ENCODE measurements at places on chromosomes 13 and 19.

- DNase-seq: no peak
These were observed 113.2 kb downstream of the ESD start for GRCh38 chr13:46683676-46684260.

- DNase-seq: no peak
These were observed 6.4 kb upstream of the PPP6R1 start for GRCh38 chr19:55265173-55265572.

GRCh38 chr19:40674291-40674690, 16.2 kb downstream of the NUMBL start:
- DNase-seq: no peak

GRCh38 chr19:18291590-18292461, 10.4 kb upstream of the JUND start:
- DNase-seq: peak; percentile 66

DNA sequence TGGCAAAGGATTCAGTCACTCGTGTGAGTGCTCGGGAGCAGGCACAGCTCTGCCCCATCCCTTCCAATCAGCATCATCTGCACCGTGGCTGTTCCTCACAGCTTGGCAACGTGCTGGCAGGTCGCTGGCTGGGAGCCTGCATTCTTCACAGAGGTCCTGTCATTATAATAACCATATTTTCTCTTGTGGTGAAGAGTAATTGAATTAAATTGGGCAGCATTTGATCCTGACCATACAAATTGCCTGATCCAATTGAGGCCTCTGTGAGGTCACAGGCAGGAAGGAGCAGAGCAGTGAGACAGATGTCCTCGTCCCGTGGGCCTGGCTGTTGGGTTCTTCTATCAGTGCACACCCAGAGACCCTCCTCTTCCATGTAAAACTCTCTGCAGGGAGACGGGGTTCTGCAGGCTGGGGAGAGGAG, 407.8 kb downstream of the COG6 start:
- no peak for DNase-seq

- DNase-seq: peak; percentile 96
These were observed at the start of gene ZNF43 for GRCh38 chr19:21835810-21836444. Gene ZNF43 (minus strand): TSS chr19:21836182. CDS start chr19:21836038, 144 bp downstream.

- no peak for DNase-seq
These were observed 814 bp downstream of the SLC25A23 start for GRCh38 chr19:6458695-6459261.

DNA sequence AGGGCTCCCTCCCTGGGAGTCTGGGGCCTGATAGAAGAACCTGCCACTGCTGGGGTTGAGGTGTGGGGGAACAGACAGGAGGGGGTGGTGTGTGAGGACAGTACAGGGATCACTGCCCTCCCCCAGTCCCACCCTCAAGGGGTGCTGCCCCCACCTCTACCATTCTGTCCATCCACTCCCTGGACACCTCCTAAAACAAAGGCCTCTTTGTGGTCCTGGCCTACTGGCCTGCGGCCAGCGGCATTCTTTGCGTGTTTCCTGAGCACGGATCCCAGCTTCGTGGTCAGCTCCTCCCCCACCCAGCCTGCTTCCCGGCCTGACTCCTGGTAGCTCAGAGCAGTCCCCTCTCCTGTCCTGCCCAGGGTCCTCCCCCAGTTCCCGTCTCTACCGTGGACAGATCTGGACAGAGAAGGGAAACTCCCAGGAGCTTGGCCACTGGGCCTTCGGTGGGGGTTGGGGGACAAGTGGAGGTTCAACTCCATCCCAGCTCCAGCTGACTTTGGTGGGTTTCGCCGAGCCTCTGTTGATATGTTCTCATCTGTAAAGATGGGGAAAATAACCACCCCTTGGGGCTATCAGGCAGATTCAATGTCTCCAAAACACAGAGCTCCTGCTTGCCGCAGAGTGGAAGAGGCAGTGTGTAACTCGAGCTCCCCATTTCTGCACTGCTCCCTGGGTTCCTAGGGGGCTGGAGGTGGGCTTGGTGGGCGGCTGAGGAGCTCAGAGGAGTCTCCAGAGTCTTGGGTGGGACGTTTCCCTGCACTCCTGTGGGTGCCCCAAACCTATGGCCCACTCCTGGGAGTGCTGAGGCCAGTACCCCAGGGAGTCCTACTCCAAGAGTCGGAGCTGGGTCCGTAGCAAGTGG, 48.7 kb downstream of the LYL1 start:
- DNase-seq: no peak

All from thoracic aorta (tissue), 2 donors.